ENCODE measurements at places on chromosomes 11 and 22.

DNA sequence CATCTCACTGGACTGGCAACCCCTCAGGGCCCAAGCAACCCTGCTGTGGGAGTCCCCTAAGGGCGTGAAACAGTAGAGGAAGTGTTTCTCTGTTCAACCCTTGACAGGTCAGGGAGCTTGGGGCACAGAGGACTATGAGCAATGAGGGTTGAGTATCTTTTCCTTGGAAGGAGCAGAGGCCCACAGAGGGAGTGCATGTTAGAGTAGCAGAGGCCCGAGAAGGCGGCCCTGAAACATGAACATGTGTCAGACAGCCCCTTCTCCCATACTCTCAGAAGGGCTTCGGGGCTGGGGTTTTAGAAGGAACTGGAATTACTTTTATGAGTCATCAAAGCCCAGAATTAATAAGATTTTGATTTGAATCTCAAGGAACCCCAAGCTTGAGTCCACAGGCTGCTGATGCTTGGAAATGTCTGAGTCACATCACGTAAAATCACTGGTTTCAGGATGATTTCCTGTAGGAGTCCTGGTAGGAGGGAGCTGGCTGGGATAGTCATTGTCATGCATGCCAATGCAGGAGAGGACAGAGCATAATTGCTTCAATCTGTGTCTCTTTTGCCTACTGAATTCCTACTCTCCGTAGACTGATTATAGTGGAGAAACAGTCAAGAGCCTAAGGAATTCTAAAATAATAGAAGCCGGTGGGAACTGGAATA lies 22.6 kb downstream of the C11orf71 start:
- no peak for DNase-seq

DNA sequence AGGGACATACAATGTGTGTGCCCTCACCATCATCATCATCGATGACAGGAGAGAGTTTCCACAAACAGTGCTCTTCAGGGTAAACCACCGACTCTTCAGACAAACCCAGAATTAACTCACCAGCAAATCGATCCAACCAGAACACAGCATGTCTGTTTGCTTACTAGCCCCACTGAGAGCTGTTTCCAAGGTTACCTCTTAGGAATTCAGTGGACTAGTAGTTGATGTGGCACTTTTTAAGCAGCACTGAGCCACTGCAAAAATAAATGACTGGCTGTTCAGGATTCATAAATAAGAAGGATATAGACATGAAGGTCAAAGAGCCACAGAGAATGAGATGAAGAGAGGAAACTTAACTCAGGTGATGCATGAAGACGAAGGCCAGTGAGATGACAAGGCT lies 83.1 kb downstream of the PARVA start:
- DNase-seq: no peak

DNA sequence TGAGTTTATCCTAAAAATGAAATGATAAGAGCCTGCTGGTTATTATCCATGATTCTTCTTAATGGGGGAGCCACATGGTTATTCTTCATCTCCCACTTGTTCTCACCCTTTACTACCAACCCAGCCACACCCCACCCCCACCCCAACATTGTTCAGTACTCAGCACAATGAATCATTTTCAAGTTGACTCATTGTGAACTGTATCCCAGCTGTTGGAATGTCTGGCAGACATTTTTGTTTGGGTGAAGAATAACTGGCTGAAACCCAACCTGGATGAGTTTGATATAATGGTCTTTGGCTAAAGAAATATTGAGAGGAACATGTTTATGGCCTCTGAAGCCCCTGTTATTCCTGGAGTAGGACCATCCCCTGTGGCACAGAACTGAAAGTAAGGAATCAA lies 136.2 kb downstream of the ELP4 start:
- DNase-seq: no peak

GRCh38 chr11:11148104-11148509 lies 204.9 kb downstream of the CSNK2A3 start:
- DNase-seq: no peak

DNA sequence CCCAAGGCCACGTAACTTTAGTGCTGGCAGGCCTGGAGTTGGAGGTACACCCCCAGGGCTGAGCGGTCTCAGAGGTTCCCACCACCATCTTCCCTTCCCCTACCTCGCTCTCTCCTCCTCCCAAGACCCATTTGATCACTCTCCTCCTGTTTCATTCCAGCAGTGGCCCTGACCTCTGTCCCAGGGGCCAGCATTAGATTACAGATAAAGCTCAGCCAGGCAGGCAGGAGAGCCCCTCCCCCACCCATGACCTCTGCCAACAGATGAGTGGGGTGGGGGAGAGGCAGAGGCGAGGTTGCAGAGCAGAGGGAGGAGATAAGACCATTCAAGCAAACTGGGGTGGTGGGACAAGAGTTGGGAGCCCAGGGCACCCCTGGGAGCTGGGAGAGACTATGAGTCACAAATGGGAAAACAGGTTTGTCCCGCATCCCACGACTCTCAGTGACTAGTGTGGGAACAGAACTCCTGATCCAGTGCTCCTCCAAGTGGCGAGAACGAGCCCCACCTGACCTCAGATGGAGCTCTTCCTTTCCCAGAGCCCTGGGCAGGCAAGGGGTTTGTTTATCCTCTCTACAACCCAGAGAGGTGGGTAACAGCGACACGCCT lies 367.9 kb downstream of the MN1 start:
- no peak for DNase-seq

DNA sequence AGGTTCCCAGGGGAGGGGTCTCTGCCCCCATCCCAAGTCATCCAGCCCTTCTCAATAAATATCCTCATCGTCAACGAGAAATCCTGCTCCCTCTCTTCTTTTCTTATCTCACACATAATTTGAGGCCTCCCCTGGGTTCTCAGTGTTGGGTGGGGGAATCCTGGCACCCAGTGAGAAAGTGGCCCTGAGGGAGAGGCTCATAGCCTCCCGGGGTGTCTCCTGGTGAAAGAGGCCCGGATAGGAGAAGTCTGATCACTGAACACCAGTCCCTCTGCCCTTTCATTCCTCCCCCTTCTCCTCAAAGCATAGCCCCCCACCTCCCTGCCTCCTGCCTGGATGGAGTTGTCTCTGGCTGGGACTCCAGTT lies 35.3 kb downstream of the IGLL5 start:
- DNase-seq: no peak

- DNase-seq: no peak
Measured at GRCh38 chr11:118609380-118610224, 2.2 kb downstream of the PHLDB1 start.

GRCh38 chr22:30474121-30474520 lies 2.3 kb upstream of the SEC14L3 start:
- no peak for DNase-seq

DNA sequence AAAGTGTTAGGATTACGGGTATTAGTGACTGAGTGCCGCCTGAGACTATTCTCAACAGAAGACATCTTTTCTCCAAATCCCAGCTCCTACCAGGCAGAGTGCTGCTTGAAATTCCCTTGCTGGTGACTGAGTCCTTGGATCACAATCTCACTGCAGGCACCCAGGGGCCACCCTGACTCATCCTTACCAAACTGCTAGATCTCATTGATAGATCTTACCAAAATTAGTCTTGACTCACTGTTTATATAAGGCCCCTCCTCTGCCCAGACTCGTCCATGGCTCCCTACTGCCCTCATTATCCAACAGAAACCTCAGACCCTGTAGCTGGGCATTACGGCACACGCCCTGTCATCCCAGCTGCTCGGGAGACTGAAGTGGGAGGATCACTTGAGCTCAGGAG lies 14.7 kb downstream of the TBC1D10A start:
- DNase-seq: no peak

DNA sequence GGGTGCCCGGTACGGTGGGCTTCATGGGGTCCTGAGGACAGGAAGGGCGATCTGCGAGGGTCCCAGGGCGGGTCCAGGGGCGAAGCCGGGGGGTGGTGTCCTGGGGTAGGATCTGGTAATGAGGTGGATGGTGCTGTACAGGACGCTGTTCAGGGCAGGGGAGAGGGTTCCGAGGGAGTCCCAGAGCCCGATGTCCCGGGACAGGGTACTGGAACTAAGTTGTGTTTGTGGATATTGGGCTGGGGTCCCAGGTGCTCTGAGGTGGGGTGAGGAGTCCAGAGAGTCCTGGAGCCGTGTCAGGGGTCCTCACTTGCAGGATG lies 426 bp downstream of the LZTR1 start:
- no peak for DNase-seq

DNA sequence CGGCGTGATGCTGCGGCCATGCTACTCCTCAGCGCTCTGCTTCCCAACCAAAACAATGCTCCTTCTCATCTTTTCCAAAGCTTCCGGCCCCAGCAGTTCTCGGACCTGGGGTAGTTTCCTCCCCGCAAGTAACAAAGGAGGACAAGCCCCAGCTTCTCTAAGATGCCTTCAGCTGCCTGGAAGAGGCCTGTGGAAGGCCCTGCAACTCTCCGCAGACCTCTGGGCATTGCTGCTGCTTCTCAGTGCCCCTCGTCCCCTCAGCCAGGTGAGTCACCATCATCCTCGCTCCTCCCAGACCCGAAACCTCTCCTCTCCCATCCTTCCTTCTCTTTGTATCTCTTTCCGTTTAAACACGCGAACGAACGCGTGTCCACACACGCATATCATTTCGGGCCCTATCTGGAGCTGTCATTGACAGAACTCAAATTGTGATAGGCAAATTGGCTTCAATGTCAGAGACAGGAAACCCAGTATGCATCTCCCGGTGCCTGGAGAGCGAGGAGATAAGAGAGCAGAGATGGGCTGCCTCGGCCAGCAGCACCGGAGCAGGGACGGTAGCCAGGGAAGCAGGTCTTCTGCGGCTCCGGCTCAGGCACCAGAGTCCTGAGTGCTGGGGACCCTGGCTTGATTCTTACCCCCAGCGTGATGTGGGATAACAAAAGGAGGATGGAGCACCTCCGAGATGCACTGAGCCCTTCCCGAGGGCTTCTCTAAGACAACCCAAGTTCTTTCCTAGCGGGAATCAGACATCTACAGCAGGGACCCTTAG lies 22.0 kb upstream of the JAM3 start:
- no peak for DNase-seq

GRCh38 chr11:128407962-128408361 lies 179.4 kb downstream of the ETS1 start:
- no peak for DNase-seq

GRCh38 chr11:8227156-8228152 lies 36.2 kb downstream of the LMO1 start:
- DNase-seq: no peak

GRCh38 chr11:11780858-11781257 lies 60.9 kb upstream of the USP47 start:
- no peak for DNase-seq

- no peak for DNase-seq
Measured at GRCh38 chr11:122202161-122202950, 86.3 kb upstream of the BLID start.

- no peak for DNase-seq
Measured at GRCh38 chr22:50696799-50697561, 24.4 kb downstream of the SHANK3 start.

GRCh38 chr11:115644856-115645255 lies 140.6 kb upstream of the CADM1 start:
- no peak for DNase-seq

DNA sequence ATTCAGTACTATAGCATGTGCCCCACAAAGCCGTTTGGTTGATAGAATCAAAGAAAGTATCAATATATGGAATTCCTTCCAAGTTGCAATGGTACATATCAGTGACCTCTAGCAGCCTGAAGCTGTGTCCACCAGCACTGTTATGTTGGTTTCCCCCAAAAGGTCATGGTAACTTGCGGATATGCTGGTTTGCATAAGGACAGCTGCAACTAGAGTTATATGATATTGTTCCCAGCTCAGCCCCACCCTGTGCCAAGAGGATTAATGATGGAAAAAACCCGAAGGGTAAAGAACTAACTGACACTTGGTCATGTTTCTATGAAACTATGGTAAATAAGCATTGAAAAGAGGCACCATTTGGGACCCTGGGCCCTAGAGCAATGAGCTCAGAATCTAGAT lies 93.5 kb downstream of the PDHX start:
- DNase-seq: no peak

- no peak for DNase-seq
Measured at GRCh38 chr11:61011229-61011870, 39.9 kb downstream of the CD6 start.

- no peak for DNase-seq
Measured at GRCh38 chr22:48089601-48090331, 1327.3 kb downstream of the TBC1D22A start.

DNA sequence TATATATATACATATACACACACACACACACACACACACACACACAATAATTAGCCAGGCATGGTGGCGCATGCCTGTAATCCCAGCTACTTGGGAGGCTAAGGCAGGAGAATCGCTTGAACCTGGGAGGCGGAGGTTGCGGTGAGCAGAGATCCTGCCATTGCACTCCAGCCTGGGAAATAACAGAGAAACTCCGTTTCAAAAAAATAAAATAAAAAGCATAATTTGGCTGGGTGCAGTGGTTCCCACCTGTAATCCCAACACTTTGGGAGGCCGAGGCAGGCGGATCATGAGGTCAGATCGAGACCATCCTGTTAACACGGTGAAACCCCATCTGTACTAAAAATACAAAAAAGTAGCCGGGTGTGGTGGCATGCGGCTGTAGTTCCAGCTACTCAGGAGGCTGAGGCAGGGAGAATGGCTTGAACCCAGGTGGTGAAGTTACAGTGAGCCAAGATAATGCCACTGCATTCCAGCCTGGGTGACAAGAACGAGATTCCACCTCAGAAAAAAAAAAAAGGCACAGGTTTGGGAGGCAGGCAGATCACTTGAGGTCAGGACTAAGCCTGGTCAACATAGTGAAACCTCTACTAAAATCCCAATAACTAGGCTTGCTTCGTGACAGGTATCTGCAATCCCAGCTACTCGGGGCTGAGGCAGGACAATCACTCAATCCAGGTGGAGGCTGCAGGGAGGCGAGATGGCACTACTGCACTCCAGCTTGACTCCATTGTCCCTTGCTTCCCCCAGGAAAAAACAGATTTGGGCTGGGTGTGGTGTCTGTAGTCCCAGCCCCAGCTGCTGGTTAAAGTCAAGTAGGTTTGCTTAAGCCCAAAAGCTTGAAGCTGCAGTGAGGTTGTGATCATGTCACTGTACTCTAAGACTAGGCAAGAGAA lies 11.8 kb upstream of the WDR74 start:
- no peak for DNase-seq

DNA sequence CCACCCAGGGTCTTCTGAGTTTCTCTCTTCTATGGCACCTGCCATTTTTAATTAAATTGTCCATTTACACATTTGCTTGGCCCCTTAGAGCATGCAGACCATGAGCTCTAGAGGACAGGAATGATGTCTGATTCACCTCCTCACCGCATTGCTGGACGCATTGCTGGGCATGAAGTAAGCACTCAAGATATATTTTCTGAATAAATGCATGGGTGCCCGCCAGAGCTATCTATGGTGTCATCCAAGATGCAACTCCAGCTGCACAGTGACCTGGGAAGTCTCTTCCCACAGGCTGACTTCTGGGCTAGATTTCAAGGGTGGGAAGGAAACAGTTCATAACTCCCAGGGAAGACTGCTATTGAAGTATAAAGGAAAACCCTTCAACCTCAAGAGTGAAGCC lies 66.6 kb upstream of the ASPHD2 start:
- DNase-seq: no peak

DNA sequence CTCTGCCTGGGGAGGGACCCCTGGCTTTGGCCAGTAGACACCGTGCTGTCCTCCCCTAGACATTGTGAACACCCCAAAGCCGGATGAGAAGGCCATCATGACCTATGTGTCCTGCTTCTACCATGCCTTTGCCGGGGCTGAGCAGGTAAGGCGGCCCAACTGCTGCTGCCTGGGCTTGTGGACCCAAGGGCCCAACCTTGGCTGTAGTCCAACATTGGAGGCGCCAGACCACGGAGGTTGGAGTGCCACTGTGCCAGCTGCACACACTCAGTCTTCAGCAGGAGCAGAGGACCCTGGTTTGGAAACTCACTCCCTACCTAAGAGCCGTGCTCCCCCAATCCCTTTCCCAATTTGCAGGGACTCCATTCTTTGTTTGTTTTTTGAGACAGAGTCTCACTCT lies 9.4 kb downstream of the ACTN3 start:
- no peak for DNase-seq

All from stimulated activated CD8-positive, alpha-beta memory T cell treated with anti-CD3 and anti-CD28 coated beads, Interleukin-15, amount 100 ng/mL, for 1 hour (primary cell).